ENCODE measurements at places on chromosomes 7 and 10. TPM values are rescaled to one million over a fixed set of nuclear protein-coding genes. Genes with fewer than 3 reads are reported as not detected.

The CRYGN gene
- not detected for polyA plus RNA-seq

The COX19 gene
- polyA plus RNA-seq = 10.5 TPM

The HTR7 gene
- polyA plus RNA-seq = 3.1 TPM

The TBX20 gene
- not detected for polyA plus RNA-seq

The EIF5AL1 gene
- 0.92 TPM for polyA plus RNA-seq

The CPED1 gene
- polyA plus RNA-seq = not detected

The PON1 gene
- not detected for polyA plus RNA-seq

The STEAP2 gene
- polyA plus RNA-seq = 201 TPM

The MALRD1 gene
- 4.6 TPM for polyA plus RNA-seq

The DGKI gene
- 24.4 TPM for polyA plus RNA-seq

The BRI3 gene
- 33.2 TPM for polyA plus RNA-seq

The PAOX gene
- polyA plus RNA-seq = 5.3 TPM

Measured in Purkinje cell (primary cell).